ENCODE measurements at places on chromosomes 2 and 18.

- no peak for DNase-seq
Measured at GRCh38 chr2:227413371-227413770, 25.6 kb upstream of the SCYGR1 start.

- no peak for DNase-seq
Measured at GRCh38 chr18:74942319-74942910, 266.5 kb downstream of the PTGR3 start.

DNA sequence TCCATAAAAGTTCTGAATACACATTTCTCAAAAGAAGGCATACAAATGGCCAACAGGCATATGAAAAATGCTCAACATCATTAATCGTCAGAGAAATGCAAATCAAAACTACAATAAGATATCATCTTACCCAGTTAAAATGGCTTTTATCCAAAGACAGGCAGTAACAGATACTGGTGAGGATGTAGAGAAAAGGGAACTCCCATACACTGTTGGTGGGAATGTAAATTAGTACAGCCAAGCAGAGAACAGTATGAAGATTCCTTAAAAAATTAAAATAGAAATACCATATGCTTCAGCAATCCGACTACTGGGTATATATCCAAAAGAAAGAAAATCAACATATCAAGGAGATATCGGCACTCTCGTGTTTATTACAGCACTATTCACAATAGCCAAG, 1312.5 kb downstream of the DSC3 start:
- no peak for DNase-seq

- no peak for DNase-seq
Measured at GRCh38 chr18:36638224-36638623, 190.6 kb downstream of the TPGS2 start.

GRCh38 chr2:62745891-62746481, 40.5 kb downstream of the EHBP1 start:
- no peak for DNase-seq

- DNase-seq, result no peak
Measured at GRCh38 chr2:179412112-179412511, 147.5 kb upstream of the SESTD1 start.

DNA sequence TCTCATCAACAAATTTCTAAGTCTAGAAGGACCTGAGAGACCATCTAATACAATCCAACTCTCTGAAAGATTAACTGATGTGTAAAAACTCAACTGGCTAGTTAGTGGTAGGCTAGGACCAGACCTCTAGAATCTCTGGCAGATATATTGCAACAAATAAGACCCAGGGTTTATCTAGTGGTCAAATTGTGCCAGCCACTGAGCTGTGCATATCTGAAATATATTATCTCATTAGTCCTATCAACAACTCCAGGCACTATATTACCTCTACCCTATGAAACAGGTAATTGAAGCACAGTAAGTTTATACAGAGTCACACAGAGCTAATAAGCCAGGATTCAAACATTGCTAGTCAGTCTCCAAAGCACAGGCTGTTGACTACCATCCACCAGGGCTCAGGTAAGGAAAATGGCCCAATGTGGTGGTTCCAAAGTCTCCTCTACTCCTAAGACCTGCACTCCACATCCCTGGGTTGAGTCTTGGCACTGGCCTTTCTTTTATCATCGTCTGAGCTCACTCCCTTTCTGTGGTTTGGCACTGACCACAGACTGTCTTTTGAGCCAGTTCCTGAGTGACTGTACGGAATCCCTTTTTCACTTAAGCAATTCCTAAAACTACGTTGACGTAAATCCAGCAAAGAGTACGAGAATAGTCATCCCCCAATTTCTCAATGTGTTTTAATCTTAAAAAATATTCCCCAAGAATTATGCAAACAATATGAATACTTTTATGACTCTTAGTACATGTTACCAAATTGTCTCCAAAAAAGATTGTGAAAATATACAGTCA, 11.9 kb upstream of the PID1 start:
- DNase-seq, result peak; percentile 96

GRCh38 chr18:37304012-37304680, 261.5 kb downstream of the CELF4 start:
- no peak for DNase-seq

GRCh38 chr2:112767693-112768330, 3.4 kb upstream of the CKAP2L start:
- no peak for DNase-seq

- DNase-seq, result no peak
Measured at GRCh38 chr2:45418532-45418931, 192.5 kb downstream of the SRBD1 start.

- no peak for DNase-seq
Measured at GRCh38 chr18:65934874-65935273, 184.1 kb downstream of the CDH7 start.

DNA sequence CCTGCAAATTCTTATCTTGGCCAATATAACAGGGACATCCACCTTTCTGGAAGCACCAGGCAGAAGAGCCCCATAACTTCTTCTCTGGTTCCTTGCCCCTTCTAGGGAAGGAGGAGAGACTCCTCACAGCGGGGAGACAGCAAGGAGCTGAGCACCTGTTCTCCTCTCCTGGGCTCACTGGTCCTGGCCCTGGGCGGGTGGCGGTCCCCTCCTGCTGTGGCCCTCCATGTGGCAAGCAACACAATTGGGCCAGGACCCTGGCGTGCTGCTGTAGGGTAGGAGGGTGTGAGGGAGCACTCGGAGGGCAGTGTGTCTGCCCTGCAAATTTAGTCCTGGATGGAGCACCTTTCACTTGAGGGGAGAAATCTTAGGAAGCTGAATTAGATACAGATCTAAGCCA, 6.9 kb downstream of the IL37 start:
- DNase-seq, result no peak

DNA sequence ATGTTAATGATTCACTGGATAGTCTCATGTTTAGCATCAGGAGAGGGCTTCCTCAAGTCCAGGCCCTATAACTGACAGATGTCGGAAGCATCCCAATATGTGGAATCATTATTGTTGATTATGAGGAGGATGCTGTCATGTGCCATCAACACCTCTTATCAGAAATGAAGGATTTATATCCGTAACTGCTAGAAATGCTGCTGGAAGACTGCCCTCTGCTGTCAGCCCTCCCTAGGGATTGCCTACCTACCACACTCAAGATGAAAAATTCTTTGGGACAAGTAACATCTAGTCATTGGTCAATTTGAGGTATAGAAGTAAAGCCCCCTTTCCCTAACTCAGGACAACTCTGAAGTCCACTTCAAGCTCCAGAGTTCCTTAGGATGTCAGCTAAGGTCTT, 1166.5 kb upstream of the NXPH2 start:
- no peak for DNase-seq

DNA sequence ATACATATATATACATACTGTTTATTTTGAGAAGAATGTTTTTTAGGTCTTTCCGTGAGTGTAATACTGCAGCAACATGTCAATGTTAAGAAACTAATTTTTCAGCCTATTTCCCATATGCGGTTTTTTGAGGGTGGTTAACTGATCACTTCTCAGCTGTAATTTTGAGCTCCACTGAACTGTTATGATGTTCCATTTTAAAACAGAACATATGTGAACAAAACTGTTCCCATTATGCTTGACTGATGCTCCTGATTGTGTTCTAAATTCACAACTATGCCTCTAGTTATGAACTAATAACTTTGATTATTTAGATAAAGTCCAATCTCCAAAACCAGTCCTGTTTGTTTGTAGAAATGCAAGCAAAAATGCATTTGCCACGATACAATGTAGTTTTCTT, 511.2 kb upstream of the FSIP2 start:
- DNase-seq, result no peak

GRCh38 chr18:10916865-10917264, 232.5 kb downstream of the PIEZO2 start:
- no peak for DNase-seq

GRCh38 chr2:205682239-205682970, at the start of gene NRP2:
Gene NRP2 (plus strand): TSS chr2:205682501. CDS start chr2:205683291, 790 bp downstream.
- DNase-seq, result peak; percentile 95

- no peak for DNase-seq
Measured at GRCh38 chr2:152584301-152584700, 133.0 kb downstream of the PRPF40A start.

DNA sequence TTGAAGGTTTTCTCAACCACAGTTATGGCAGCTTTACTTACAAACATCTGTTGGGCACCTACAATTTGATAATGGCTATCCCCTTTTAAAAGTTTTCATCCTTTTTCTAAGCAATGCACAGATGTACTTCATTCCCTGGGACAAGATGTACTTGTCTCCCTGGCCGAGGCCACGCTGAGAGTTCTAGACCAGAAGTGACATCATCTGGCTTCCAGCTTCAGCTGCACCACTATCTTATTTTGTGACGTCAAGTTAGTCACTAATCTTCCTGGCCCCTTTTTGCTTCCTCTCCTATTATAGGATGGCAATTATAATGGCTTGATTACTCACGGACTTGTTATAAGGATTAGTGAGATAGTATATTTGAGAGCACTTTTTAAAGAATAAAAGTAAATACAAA, 386.4 kb downstream of the BCL11A start:
- DNase-seq, result no peak

- no peak for DNase-seq
Measured at GRCh38 chr2:132669908-132670495, at the start of gene LYPD1. Gene LYPD1 (minus strand): TSS chr2:132670205. CDS start chr2:132669932, 273 bp downstream.

DNA sequence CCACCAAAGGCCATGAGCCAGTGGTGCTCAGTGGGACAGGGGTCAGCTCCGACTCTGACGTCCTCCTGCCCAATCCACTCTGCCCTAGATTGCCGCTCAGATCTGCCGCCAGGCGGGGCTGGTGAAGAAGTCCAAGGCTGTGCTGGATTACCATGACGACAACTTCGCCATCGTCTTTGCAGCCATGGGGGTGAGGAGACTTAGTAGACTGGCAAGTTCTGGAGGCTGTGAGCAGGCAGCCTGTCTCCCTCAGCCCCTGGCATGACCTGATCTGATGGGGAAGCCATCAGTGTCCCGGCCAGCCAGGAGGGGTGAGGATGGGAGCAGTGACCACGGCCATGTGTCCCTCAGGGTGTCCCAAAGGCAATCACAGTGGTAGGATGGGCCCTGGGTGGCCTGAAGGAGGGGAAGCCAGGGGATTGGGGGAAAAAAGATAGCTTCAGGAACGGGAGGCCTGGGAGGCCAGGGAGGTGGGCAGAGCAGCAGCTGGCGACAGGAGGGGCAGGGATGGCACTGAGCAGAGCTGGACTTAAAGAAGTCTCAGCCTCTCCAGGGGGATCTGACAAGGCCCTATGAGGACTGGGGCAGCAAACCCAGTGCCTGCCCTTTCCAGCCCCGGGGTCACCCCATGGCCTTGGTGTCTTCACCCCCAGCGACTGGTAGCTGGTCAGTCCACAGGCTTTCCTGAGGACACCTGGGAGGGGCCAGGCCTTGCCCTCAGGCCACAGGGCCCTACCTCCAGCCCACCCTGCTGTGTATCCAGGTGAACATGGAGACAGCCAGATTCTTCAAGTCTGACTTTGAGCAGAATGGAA, 17.4 kb upstream of the ANKRD53 start:
- no peak for DNase-seq

DNA sequence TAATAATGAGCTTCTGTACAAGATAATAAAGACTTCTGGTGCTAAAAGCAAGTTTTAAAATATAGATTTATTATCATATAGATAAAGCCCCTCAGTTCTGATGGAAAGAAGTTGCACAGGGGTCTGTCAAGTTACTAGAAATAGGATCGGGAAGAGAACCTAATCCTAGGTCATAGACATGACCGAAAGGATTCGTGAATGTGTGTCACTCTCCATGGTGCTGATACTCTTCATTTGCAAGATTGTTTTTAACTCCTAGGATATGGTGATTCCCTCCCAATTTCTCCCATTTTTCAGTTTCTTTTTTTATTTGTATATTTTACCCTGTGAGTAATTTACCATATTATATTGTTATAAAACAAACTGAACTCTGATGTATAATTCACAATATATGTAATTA, 58.9 kb upstream of the CTNNA2 start:
- no peak for DNase-seq

DNA sequence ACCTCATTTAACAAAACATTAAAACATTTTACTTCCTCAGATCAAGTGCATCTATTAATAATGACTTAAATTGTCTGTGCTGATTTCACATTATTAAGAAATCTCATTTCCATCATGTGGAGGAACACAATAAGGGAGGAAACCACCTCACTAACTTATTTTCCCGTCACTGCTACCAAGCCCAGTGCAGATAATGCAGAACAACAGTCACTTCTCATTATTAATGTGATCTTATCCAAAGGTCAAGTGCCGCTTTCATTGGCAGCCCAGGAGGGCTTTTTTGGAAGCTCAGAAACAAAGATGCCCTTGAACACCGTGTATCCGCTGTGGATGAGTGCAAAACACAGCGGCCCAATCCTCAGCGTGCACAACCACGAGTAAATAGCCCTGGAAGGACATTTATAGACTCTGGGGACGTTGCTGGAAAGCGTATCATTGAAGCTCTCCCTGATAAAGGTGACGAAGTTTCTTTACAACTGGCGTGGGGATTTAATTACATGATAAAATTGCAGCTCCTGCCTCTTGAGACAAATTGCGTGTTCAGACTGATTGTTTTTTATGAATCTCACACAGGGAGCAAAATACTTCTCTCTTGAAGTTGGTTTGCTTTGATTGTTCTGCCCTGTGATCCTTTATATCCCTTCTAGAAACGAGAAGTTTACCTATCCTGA, 13.2 kb downstream of the ASB18 start:
- no peak for DNase-seq

DNA sequence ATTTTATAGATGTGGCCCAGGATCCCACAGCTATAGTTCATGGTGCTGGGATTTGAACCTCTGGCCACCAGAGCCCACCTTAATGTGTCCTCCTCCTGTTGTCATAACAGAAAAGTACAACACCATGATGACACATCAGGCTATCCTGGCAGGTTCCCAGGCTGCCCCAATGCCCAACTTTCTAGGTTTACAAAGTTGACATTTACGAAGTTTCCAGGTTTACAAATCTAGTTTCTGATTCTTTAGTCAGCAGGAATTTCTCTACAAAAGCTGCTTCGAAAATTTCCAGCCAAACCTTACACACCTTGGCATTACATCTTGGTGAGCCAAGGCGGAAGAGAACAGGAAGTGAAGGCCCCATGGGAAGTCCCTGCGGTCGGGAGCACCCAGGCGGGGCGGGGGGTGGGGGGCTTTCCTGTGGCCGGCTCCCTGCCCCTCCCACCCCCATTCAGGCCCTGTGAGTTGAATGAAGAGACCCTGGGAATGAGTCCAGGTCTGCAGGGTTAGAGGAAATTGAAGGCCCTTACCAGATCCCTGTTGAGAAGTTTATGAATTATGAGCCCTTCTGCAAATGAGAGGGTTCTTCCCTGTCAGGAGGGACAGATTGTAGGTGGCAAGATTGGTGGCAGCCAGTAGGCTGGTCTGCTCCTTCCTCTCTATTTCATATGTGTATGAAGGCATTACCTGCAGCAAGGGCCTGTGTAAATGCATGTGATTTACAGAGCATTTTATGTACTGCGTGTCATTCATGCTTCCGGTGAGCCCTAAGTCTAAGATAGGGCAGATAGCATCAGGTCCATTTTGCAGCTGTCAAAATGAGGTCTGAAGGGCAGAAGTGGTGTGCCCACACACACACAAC, 11.1 kb upstream of the IL1RN start:
- no peak for DNase-seq
